ENCODE measurements at places on chromosomes 16 and 17.

GRCh38 chr17:3043737-3044365, 19.6 kb downstream of the OR1D5 start:
- DNase-seq, result peak; percentile 46

DNA sequence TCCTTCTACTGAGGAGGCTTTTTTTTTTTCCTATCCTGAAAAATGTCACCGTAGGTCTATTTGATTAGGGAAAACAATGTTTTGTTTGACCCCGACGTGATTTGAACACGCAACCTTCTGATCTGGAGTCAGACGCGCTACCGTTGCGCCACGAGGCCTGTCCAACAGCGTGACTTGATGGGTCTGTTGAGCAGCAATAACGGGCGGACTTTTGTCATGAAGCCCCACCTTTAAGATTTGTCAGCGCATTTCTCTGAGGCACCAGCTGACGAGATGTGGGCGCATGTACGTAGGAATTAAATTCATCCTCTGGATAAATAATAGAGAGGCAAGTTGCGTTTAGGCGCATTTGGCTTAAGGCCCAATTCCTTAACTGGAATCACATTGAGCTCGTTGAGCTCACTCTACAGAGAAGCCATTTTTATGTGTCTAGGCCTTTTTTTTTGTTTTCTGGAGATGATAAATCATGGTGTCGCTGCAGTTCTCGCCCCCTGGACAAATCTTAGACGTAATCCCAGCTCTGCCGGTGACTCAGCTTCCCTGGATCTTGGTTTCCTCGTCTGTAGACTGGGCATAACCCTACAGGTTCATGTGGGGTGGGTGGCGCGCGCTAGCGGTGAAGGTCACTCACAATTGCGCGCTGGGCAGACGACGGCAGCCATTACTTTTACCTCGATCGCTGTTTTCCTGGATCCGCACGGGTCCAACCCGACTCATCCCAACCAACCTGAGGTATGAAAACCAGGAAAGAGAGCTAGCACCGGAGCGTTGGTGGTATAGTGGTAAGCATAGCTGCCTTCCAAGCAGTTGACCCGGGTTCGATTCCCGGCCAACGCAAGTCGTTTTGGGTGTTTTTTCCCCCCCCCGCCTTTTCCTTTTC, 10.6 kb upstream of the AURKB start:
- DNase-seq, result peak; percentile 86

DNA sequence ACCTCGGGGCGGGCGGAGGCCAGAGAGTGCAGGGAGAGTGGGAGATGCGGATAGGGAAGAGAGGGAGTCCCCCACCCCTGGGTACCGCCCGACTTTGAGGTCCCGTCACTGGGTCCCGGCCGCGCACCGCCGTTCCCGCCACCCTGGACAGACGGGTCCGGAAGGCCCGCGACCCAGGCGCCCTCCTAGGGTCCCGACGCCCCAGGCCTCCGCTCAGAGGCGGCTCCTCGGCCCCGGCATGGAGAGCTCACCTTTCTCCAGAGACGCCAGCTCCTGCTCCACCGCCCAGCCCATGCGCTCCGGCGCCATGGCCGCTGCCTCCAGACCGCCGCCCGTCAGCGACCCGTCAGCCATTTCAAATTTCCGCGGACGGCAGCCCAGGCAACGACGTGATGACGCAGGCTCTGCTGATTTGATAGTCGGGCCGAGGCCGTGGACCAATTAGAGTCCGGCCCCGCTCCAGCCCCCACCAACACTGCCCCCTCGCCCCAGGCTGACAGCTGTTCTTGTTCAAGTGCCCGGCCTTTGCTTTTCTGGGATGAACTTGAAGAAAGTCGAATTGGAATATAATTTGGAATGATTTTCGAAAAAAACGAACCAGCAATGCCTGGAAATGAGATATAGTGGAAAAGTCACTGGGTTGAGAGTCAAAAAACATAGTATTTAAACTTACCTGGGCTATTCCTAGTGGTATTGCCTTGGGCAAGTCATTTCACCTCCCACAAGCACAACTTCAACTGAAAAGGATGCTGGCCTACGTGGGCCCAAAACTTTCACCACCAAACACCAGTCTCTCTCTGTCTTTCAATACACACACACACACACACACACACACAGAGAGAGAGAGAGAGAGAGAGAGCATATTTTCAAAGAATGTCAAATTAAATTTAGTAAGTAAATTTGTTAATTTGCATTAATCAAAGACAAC, at the start of gene SHCBP1:
SHCBP1 (minus strand) TSS at position 374 of the 928 bp plus-strand sequence; CDS start at position 354, 20 bp downstream.
- DNase-seq, result peak; percentile 89

- no peak for DNase-seq
Observed at GRCh38 chr16:11093572-11094074, 149.3 kb downstream of the CLEC16A start.

- DNase-seq, result no peak
Observed at GRCh38 chr16:87245511-87245910, 71.7 kb downstream of the C16orf95 start.

DNA sequence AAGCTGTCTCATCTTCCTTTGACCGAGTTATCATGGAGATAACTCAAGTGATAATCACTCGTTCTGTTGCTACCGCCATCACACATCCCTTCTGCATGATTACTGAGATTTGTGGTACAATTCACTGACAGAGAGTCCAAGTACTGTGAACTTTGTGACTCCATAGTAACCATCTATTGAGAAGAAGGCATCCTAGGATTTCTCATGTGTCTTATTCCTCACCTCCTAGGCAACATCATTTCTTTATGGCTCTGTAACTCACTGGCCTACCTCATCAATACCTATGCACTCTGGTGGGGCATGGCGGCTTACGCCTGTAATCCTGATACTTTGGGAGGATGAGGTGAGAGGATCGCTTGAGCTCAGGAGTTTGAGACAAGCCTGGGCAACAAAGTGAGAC, 19.4 kb downstream of the DRC7 start:
- DNase-seq, result no peak
